Fibroblast of upper back skin (primary cell): ENCODE measurements at places on chromosomes 3 and 15.
A peak's percentile ranks its signal among the peaks of the same experiment; 100 is the strongest.

- DNase-seq, result no peak
Observed at GRCh38 chr15:85383470-85384148, 3.2 kb downstream of the AKAP13 start.

- no peak for DNase-seq
Observed at GRCh38 chr3:29643034-29643425, 362.2 kb downstream of the RBMS3 start.

DNA sequence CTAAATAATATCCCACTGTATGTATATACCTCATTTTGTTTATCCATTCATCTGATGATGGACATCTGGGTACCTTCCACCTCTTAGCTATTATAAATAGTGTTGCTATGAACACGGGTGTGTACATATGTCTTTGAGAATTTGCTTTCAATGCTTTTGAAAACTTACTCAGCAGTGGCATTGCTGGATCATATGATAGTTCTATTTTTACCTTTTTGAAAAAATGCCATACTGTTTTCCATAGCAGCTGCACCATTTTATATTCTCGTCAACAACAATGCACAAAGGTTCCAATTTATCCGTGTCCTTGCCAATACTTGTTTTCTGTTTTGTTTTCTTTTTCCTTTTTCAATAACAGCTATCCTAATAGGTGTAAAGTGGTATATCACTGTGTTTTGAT is 77.1 kb downstream of the PEAK1 start:
- no peak for DNase-seq

DNA sequence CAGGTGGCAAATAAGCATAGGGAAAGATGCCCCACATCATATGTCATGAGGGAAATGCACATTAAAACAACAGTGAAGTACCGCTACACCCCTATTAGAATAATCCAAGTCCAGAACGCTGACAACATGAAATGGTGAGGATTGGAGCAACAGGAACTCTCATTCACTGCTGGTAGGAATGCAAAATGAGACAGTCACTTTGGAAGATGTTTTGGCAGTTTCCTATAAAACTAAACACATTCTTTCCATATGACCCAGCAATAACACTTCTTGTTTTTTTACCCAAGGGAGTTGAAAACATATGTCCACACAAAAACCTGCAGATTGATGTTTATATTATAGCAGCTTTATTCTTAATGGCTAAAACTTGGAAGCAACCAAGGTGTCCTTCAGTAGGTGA is 116.4 kb upstream of the TOPAZ1 start:
- DNase-seq, result peak; percentile 19

DNA sequence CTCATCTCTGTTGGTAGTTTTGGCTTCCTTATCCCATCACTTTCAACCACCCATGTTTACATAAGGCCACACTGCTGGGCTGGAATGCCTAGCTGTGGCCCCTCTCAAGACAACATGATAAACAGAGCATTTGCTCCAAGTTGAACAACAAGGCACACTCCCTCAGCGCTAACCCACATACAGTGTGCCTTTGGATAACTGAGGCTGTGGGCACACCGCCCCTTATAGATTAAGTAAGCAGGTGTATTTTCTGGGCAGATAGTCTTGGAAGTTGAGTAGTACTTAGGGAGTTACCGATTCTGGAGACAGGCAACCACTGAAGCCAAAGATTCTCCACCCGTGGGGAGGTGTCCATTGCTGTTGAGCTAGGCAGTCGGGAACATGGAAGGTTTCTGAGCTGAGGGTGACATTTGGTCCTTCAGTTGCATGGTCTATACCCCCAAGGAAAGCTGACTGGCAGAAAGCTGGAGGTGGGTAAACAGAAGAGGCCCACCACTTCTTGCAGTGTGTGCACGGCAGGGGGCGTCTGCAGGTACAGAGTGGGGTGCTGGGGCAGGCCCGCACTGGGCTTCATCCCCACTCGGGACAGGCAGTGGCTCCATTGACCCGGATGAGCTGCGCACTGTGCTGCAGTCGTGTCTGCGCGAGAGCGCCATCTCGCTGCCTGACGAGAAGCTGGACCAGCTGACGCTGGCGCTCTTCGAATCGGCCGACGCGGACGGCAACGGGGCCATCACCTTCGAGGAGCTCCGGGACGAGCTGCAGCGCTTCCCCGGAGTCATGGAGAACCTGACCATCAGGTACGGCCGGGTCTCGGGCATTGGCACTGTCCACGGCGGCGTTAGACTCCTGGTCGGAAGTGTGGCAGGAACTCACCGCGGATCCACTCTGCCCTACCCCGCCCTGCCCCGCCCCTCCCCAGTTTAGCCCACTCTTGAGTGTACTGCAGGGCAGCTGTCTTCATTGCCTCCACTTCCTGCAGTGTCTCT is 16.8 kb downstream of the NOX5 start:
- peak; percentile 18 for DNase-seq
